Activated CD4-positive, alpha-beta T cell treated with anti-CD3 and anti-CD28 coated beads for 36 hours (primary cell): ENCODE measurements at places on chromosomes 2 and 18.

GRCh38 chr18:12441475-12442034 lies 33.8 kb downstream of the PRELID3A start:
- DNase-seq: no peak

GRCh38 chr18:12236141-12236540 lies 18.0 kb upstream of the CIDEA start:
- no peak for DNase-seq

DNA sequence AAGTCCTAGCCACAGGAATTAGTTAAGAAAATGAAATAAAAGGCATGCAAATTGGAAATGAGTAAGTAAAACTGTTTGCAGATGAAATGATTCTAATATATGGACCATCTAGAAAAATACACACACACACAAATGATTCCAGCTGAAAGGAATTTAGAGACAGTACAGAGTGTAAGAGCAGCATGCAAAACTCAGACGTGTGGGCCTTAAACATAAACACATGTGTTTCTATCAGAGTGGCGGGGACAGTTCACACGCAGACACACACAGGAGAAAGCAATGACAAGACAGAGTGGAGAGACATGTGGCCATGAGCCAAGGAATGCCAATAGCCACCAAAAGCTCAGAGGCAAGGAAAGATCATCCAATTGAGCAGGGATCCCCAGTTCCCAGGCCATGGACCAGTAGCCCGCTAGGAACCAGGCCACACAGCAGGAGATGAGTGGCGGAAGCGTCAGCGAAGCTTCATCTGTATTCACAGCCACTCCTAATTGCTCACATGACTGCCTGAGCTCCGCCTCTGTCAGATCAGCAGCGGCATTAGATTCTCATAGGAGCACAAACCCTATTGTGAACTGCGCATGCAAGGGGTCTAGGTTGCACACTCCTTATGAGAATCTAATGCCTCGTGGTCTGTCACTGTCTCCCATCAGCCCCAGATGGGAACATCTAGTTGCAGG lies 155.4 kb downstream of the ARL4C start:
- no peak for DNase-seq

- DNase-seq: no peak
Measured at GRCh38 chr2:218130377-218130776, 4.5 kb downstream of the CXCR2 start.

- no peak for DNase-seq
Measured at GRCh38 chr18:56286775-56287325, 351.5 kb downstream of the TXNL1 start.

GRCh38 chr2:20595439-20596192 lies 55.3 kb downstream of the HS1BP3 start:
- no peak for DNase-seq

GRCh38 chr18:210733-211132 lies 52.4 kb downstream of the USP14 start:
- DNase-seq: no peak

DNA sequence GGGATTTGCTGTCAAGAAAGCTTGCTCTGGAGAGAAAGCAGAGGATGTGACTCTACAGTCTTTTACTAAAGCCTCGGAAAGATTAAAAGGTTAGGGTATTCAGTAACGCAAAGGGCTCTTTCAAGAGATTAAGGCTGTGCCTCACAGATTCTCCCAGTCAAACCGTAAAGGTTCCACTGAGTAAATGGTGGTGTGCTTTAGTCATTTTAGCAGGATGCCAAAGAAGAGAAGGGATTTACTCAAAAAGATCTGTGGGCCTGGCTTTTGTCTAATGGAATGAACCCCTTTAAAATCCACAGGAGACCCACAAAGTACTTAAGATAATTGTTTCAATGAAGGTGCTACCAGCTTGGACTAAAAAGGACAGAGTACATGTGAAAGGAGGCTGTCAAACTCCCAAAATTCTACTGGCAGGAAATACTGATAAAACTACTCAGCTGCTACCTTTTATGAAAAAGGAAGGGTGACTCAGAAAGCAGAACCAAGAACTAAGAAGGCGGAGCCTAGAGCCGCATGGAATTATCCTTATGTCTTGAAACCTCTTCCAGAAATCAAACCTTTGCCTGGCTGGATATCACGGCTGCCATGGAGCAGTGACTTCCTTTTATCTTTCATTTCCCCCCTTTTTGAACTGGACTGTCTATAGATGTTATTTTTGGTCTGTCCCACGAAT lies 670.2 kb upstream of the ZEB2 start:
- DNase-seq: no peak

- no peak for DNase-seq
Measured at GRCh38 chr18:75931079-75931478, 503.6 kb upstream of the SMIM21 start.

DNA sequence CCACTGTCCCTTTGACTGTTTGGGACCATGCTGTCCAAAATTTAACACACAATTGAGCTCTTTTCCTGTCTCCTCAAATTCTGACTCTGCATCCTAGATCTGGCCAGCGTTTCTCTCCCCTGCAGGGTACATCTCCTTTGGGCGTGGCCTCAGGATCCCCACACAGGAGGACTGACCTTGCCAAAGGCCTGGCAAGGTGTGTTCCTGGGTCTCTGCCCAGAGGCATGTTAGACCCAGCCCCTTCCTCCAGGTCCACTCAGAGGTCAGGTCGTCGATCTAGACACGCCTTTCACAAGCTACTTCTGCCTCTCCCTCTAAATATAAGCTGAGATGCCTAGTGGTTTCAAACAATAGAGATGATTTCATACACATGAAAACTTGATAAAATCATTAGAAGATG lies 45.4 kb upstream of the SMIM21 start:
- DNase-seq: no peak

- no peak for DNase-seq
Measured at GRCh38 chr2:107242811-107243210, 356.8 kb upstream of the ST6GAL2 start.

DNA sequence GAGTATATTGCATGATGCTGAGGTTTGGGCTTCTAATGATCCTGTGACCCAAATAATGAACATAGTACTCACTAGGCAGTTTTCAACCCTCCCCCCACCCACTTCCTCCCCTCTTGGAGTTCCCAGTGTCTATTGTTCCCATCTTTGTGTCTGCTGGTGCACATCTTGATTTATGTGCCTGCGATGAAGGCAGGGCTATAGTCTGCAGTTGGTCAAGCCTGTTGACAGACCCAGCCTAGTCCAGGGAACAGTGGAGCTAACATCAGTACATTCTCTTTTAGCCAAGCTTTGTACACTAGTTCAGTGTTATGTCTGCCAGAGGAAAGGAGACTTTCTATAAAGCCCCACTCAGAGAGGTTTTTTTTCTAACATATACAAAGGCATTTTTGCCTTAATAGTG lies 287.6 kb downstream of the CPS1 start:
- no peak for DNase-seq

GRCh38 chr2:79159653-79160052 lies at the start of gene REG3A:
TSS of gene REG3A (minus strand) at chr2:79159753. CDS start at chr2:79159405, 348 bp downstream.
- no peak for DNase-seq

GRCh38 chr2:65108780-65109179 lies 21.1 kb downstream of the RAB1A start:
- no peak for DNase-seq

DNA sequence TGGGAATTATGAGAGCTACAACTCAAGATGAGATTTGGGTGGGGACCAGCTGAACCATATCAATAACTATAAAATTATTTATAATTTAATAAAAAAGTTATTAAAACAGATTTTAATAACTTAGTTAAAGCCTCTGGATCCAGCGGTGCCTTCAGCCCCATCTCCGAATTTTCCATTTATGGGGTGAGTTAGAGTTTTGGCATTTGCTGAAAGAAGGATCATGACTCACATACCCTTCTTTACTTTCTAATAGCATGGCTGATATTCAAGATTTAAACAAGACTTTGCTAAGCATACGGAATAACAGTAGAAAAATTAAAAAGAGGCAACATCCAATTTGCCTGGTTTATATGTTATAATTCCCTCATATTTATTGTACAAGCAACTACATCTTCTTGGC lies 94.5 kb downstream of the RDH14 start:
- no peak for DNase-seq

GRCh38 chr2:159798376-159798725 lies 343 bp upstream of the CD302 start:
- no peak for DNase-seq

DNA sequence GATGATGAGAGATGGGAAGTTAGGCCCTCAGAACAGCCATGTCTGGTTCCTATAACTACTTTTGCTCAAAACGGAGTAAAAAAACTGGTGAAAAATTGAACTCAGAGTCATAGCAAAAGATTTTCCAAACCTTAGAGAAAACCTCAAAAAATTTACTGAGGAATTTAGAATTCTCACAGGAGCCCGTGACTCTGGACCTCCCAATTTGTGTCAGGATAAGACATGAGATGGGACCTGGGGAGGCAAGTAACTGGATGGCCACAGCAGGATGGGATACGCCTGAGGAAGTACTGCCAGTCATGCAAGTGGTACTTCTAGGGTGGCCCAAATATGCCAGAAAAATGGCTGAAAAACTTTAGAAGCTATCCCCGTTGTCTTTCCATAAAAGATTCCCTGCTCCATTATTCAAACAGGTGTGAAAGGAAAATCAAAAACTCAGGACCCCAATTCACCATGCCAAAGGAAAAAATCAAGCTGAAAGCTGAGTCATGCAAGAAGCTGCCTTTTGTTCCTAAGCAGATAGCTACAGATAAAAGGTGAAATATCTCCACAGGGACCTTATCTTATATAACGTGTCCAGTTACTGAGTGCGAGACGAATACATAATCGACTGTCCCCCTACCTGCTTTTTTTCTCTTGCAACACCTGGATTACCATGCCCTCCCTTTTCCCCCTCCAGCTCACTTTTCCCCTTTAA lies 34.1 kb upstream of the LIPG start:
- DNase-seq: no peak
